Ascending aorta (tissue), 2 donors: ENCODE measurements at places on chromosomes 2 and 18. TPM values are rescaled to one million over a fixed set of nuclear protein-coding genes. Genes with fewer than 3 reads are reported as not detected.

Gene ABCB11
- not detected for total RNA-seq

Gene EVX2
- total RNA-seq: not detected

Gene FBXO48
- total RNA-seq: 1.2 TPM

Gene ACMSD
- total RNA-seq: not detected

Gene POTEJ
- not detected for total RNA-seq

DNA sequence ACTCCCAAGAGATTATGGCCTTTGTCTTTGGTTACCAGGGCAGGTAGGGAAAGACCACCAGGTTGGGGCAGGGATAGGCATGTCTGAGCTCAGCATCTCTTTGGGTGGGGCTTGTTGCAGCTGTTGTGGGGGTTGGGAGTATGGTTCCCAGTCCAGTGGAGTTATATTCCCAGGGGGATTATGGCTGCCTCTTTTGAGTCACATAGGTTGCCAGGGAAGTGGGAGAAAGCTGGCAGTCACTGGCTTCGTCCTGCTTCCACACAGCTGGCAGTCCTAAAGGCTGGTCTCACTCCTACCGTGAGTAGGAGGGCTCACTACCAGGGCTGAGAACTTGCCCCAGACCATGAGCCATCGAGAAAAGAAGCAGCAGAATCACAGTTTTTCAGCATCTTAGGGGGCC lies 79.1 kb downstream of the LYPD6 start:
- DNase-seq: no peak

GRCh38 chr18:5393779-5394178 lies 98.3 kb upstream of the ZBTB14 start:
- no peak for DNase-seq

DNA sequence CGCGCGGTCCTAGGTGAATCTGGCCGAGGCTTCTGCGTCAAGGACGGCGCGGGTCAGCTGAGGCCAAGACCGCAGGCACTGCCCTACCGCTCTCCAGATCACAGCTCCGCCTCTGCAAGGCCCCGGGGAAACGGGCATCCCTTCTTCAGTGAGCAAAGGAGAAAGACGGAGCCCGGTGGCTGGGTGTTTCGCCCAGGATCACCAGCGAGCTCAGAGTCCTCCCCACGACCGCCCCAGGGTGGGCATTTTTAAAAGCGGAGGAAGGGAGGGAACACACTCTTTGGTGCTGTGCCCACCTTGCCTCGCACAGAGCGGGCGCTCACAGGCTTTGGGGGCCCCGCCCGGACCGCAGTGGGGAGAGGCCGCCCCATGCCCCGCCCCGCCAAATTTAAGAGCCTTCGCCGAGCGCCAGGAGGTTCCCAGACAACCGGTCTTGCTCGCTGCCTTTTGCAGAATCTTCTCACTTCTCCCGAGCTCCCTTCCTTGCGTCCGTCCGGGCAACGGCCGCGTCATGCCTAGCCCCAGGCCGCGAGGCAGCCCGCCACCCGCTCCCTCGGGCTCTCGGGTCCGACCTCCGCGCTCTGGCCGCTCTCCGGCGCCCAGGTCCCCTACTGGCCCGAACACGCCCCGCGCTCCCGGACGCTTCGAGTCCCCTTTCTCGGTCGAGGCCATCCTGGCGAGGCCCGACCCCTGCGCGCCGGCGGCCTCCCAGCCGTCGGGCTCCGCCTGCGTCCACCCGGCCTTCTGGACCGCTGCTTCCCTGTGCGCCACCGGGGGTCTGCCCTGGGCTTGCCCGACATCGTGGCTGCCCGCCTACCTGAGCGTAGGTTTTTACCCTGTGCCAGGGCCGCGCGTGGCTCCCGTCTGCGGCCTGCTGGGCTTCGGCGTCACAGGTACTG lies at the start of gene NOTO:
Gene NOTO, plus strand, starts transcription at position 419 of the 899 bp plus-strand sequence. Its CDS starts 93 bp downstream, at position 512.
- no peak for DNase-seq

- no peak for DNase-seq
These were observed 511.6 kb downstream of the PLCL1 start for GRCh38 chr2:198315791-198316630.

DNA sequence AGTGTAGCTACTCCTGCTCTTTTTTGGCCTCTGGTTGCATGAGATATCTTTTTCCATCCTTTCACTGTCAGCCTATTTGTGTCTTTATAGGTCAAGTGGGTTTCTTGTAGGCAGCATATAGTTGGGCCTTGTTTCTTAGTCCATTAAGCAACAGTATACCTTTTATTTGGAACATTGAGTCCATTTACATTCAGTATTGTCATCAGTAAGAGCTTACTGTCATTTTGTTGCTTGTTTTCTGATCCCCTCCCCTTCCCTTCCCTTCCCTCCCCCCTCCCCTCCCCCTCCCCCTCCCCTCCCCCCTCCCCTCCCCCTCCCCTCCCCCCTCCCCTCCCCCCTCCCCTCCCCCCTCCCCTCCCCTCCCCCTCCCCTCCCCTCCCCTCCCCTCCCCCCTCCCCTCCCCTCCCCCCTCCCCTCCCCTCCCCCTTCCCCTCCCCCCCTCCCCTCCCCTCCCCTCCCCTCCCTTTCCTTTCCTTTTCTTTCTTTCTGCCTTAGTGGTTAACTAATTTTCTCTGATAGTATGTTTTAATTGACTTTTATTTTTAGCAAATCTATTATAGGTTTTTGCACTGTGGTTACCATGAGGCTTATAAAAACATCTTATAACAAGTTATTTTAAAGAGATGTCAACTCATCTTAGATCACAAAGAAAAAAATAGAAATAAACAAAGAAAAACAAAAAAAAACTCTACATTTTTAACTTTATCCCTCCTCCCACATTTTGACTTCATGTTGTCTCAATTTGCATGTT lies 13.2 kb upstream of the DCDC2C start:
- no peak for DNase-seq

DNA sequence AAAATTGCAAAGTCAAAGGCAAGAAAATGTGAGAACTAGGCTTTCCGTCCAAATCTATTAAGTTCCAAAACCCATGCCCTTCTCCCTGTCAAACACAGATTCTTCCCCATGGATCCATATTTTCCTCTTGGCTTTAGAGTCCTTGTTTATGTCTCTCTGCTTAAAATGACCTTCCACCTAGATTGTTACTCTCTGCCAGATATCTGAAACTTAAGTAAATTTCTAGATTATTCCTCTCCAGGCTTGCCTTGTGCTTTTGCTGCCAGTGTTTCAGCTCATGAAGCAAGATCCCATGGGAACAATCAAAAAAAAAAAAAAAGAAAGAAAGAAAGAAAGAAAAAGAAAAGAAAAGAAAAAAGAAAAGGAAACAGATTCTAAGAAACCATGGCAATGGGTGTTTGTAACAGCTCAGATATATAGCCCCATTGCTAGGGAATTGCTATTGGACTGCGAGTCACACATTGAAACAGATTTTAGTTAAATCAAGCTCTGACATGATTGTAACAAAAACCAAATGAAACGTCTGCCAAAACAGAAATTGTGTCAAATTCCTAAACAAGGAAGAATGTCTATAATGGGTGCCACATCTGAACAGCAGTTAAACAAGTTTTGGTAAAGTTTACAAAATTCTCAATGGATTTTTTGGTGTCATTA lies 660.7 kb upstream of the CNTNAP5 start:
- DNase-seq: no peak

DNA sequence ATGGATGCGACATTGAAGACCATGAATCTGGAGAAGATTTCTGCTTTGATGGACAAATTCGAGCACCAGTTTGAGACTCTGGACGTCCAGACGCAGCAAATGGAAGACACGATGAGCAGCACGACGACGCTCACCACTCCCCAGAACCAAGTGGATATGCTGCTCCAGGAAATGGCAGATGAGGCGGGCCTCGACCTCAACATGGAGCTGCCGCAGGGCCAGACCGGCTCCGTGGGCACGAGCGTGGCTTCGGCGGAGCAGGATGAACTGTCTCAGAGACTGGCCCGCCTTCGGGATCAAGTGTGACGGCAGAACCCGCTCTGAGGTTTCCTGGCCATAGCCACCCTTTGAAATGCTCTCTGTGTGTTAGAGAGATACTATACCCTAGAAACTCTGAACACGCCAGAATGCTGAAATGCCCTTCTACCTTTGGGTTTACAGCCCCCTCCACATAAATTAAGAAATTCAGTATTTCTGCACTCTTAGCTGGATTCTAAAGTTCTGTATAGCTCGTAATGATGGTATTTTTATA lies 659 bp downstream of the CHMP1B start:
- DNase-seq: peak; percentile 68

GRCh38 chr2:19829672-19830071 lies 72.1 kb downstream of the TTC32 start:
- DNase-seq: no peak

- DNase-seq: no peak
These were observed 776.1 kb upstream of the ID2 start for GRCh38 chr2:7905756-7906155.
